ENCODE measurements at places on chromosomes 4 and X. TPM values are rescaled to one million over a fixed set of nuclear protein-coding genes. Genes with fewer than 3 reads are reported as not detected.
A peak's percentile ranks its signal among the peaks of the same experiment; 100 is the strongest.

DNA sequence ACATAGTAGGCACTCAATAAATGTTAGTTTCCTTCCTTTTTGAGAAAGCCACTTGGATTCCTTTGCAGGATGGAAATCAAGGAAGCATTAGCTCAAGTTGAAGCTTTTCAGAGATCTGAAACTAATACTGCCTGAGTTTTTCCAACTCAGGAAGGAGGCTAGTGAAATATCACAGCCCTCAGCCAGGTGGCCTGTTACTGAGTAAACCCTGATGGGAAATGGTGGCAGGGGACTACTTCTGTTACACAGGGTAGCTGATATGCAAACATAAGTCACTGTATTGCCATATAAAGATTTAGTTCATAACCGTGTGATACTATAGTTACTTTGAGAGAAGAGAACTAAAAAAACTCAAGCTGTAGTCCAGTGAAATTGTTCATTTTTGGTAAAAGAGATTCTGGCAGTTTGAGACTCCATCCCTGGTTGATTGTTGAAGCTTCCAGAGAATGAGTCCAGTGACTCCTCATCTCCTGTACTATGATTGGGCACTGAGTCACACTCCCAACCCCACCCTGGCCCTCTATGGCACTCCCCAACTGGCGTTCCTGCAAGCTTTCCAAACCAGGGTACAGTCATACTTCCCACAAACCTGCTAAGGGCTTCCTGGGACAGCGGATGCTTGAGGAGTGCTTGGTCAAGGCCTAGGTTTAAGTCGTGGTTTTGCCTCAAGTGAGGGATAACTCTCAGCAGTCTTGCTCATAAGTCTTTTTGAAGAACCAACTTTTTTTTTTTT lies 81.8 kb downstream of the MID1IP1 start:
- DNase-seq = no peak

- no peak for DNase-seq
These were observed 20.2 kb upstream of the CCKAR start for GRCh38 chr4:26510334-26510964.

GRCh38 chr4:55512922-55513571 lies 33.7 kb downstream of the CLOCK start:
- DNase-seq = no peak

Gene SOWAHB
- 2.9 TPM for total RNA-seq

Gene ZNF157
- not detected for total RNA-seq

Gene MAB21L2
- total RNA-seq = not detected

Gene GPC4
- 32.1 TPM for total RNA-seq

Gene RTL9
- total RNA-seq = under 0.01 TPM

Gene SLC10A7
- total RNA-seq = 22.0 TPM

GRCh38 chr4:139635966-139636365 lies 29.7 kb upstream of the MGST2 start:
- no peak for DNase-seq

Gene C4orf36
- not detected for total RNA-seq

Gene UBA6
- total RNA-seq = 5.8 TPM

- no peak for DNase-seq
These were observed 15.6 kb upstream of the TAB3 start for GRCh38 chrX:30904632-30905031.

GRCh38 chrX:124651031-124651430 lies 304.7 kb downstream of the SH2D1A start:
- no peak for DNase-seq

DNA sequence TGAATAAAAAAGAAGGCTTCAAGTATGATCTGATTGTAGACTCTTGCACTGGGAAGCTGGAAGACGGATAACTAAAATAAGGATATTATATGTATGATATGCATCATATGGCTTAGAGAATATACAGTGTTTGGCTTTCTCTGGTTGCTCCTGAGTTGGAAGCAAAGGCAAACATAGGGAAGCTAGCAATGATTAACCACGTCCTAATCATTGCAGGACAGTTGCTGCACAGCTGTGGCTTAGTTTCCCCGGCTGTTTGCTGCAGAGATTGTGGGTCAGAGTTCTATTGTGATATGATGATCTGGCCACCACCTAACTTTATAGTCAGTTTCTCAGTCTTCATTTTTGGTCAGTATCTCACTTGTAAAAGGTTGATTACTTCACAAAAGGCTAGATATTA lies 36.3 kb upstream of the PARM1 start:
- peak; percentile 41 for DNase-seq

GRCh38 chrX:77595848-77596247 lies 148.7 kb downstream of the FGF16 start:
- DNase-seq = no peak

Gene MAD2L1
- 1.0 TPM for total RNA-seq

Gene SPIN2B
- 6.7 TPM for total RNA-seq

GRCh38 chr4:83112231-83112630 lies 2.3 kb downstream of the PLAC8 start:
- DNase-seq = no peak

- peak; percentile 95 for DNase-seq
These were observed 54.4 kb downstream of the NBDY start for GRCh38 chrX:56783450-56783831.

Gene TCEAL7
- 2.6 TPM for total RNA-seq

DNA sequence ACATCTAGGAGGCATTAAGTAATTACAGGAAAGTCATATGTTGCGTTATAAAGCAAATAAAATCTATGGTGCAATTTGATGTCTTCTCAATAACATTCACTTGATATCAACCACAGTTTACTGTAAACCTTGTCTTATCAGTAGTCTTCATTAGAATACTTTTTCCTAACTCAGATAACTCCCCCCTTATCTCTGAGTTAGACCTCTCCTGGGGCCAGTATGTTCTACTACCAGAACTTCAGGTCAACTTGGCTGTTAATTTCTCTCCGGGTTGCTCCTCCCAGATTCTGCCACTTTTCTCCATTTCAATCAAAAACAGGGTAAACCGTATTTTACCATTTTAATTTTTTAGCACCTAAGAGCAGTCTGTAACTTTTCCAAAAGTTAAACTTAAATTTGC lies 50.0 kb downstream of the KDR start:
- no peak for DNase-seq

DNA sequence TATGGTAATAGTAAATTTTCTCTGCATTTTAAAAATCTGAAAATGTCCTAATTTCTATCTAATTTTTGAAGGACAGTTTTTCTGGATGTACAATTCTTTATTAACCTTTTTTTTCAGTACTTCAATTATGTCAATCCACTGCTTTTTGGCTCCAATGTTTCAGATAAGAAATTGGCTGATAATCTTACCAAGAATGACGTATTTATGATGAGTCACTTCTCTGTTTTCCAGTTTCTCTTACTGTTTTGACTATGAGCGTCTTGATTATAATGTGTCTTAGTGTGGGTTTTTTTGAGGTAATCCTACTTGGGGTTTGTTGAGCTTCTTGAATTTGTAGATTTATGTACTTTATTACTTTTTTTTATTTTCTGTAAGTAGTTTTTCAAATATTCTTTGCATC lies 47.2 kb downstream of the UGT2B11 start:
- no peak for DNase-seq

DNA sequence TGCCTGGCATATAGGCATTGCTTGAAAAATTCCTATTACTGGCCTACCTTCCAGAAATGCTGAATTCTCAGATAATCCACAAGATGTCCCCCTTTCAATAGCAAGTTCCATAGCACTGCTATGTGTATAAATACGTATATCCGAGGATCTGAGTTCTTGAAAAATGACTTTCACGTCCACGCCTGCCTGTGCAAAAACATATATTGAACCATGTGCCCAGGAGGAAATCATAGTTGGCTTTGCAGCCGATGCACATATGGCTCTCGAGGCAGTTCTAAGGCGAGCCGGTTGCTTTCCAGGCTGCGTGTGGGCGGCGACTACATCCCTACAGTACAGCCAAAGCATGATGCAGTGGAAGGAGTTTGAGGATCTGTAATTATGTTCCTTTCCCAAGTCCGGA lies 55.4 kb upstream of the ESX1 start:
- DNase-seq = no peak

Gene PNCK
- total RNA-seq = 8.0 TPM

Gene FRAS1
- total RNA-seq = 9.9 TPM

Gene GYPE
- total RNA-seq = not detected

DNA sequence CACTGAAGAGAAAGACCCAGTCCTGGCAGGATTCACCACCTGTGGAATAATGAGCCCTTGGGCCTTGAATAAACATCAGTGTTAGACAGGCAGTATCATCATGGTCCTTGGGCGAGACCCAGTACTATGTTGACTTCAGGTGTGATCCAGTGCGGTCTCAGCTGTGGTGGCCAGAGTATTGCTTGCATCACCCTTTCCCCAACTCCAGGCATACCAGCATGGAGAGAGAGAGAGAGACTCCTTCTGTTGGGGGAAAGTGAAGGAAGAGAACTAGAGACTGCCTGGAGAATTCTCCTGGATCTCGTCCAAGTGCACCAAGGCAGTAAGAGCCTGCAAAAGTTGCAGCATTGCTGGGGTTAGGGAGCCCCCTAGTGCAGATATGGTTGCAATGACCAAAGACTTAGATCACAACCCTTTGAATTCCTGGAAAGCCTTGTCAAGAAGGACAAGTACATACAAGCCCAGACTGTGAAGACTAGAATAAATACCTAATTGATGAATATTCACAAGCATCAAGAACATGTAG lies 61.1 kb upstream of the VAMP7 start:
- DNase-seq = peak; percentile 87

- DNase-seq = no peak
These were observed 186.1 kb downstream of the CAMK2D start for GRCh38 chr4:113575401-113575800.

GRCh38 chr4:40858962-40859361 lies 109.2 kb downstream of the NSUN7 start:
- no peak for DNase-seq
